ENCODE measurements at places on chromosomes 12 and 14. TPM values are rescaled to one million over a fixed set of nuclear protein-coding genes. Genes with fewer than 3 reads are reported as not detected.

The CELA1 gene
- total RNA-seq, result not detected

The SMCO3 gene
- 0.15 TPM for total RNA-seq

The PLEKHG7 gene
- not detected for total RNA-seq

The FSCB gene
- total RNA-seq, result not detected

The NEUROD4 gene
- total RNA-seq, result not detected

The FAM90A1 gene
- not detected for total RNA-seq

The SYCP3 gene
- not detected for total RNA-seq

The NACA gene
- 740 TPM for total RNA-seq

The NR1H4 gene
- total RNA-seq, result not detected

The GRIP1 gene
- not detected for total RNA-seq

The SERPINA3 gene
- 0.15 TPM for total RNA-seq

The CCDC196 gene
- total RNA-seq, result not detected

The BBOF1 gene
- 6.0 TPM for total RNA-seq

The DHRS2 gene
- not detected for total RNA-seq

The GSG1 gene
- total RNA-seq, result 0.66 TPM

The IL26 gene
- total RNA-seq, result not detected

The THTPA gene
- 15.3 TPM for total RNA-seq

The CYP27B1 gene
- 0.15 TPM for total RNA-seq

The KTN1 gene
- 168 TPM for total RNA-seq

The KLRD1 gene
- 0.66 TPM for total RNA-seq

The KRT6A gene
- under 0.01 TPM for total RNA-seq

The C12orf54 gene
- total RNA-seq, result not detected

The NGB gene
- total RNA-seq, result not detected

The ALDH6A1 gene
- 58.0 TPM for total RNA-seq

The C12orf50 gene
- total RNA-seq, result 0.17 TPM

The ACVRL1 gene
- total RNA-seq, result 164 TPM

The MYO1H gene
- not detected for total RNA-seq

The CFAP251 gene
- 4.8 TPM for total RNA-seq

The PDZRN4 gene
- not detected for total RNA-seq

The JAG2 gene
- total RNA-seq, result 1.6 TPM

The PTPRB gene
- 0.73 TPM for total RNA-seq

The GALNT16 gene
- 4.6 TPM for total RNA-seq

The GMPR2 gene
- 119 TPM for total RNA-seq

The OR4K2 gene
- total RNA-seq, result not detected

The LRP1-AS gene
- not detected for total RNA-seq

The CFAP54 gene
- total RNA-seq, result 3.1 TPM

The KLHL42 gene
- 29.1 TPM for total RNA-seq

The SGPP1 gene
- total RNA-seq, result 35.6 TPM

The BTBD7 gene
- 22.2 TPM for total RNA-seq

The DTD2 gene
- total RNA-seq, result 45.2 TPM

All from smooth muscle cell of trachea (primary cell).